Epithelial cell of umbilical artery (primary cell): ENCODE measurements at places on chromosomes 6 and 20. TPM values are rescaled to one million over a fixed set of nuclear protein-coding genes. Genes with fewer than 3 reads are reported as not detected.

The GPX5 gene
- not detected in 2 replicates for total RNA-seq

The ATAT1 gene
- 2.6 and 5.8 TPM in 2 replicates for total RNA-seq

The UFL1 gene
- total RNA-seq = 23.7 and 25.8 TPM in 2 replicates

The HLA-DOA gene
- under 0.01 TPM in 1 of 2 replicates, not detected in the other for total RNA-seq

The TRDN gene
- total RNA-seq = not detected in 2 replicates

The LTB gene
- total RNA-seq = 3.2 and 6.7 TPM in 2 replicates

The ACOT8 gene
- total RNA-seq = 31.5 and 33.6 TPM in 2 replicates

The DEF6 gene
- under 0.01 and 0.46 TPM in 2 replicates for total RNA-seq

The CNR1 gene
- total RNA-seq = not detected in 2 replicates

The GRM1 gene
- not detected in 2 replicates for total RNA-seq

The SIGLEC1 gene
- not detected in 2 replicates for total RNA-seq

The TDRD6 gene
- not detected in 2 replicates for total RNA-seq

The HCK gene
- total RNA-seq = not detected in 2 replicates

The CLPSL2 gene
- total RNA-seq = not detected in 2 replicates

The C6orf15 gene
- not detected in 2 replicates for total RNA-seq
